ENCODE measurements at places on chromosomes 16 and 17.

- DNase-seq = no peak
Observed at GRCh38 chr17:10208604-10209193, 10.3 kb upstream of the GAS7 start.

DNA sequence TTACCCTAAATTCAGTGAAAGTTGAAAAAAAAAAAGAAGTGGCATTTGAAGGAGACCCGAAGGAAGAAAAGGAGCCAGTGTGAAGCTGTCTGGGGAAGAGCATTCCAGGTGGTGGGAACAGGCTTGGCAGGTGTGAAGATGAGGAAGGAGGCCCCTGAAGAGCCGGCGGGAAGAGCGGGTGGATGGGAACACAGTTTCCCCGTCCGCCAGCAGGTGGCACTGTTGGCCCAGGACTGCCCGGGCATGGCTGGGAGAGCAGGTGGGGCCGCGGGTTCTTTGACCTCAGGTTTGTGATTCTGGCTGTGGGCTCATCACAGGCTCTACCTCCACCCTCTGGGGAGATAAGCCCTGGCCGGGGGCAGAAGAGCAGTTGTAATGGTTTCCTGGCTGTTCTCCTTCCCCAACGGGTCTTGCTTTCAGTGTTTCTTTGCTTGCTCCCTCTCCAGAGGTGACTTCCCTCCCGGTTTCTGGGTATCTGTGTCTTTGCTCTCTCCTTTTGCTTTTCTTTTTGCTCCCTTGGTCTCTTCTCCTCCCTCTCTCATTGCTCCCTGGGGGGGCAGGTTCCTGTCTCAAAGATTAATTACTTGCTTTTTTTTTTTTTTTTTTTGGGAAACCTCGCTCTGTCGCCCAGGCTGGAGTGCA, 32.3 kb downstream of the RAP1GAP2 start:
- DNase-seq = peak; percentile 43

DNA sequence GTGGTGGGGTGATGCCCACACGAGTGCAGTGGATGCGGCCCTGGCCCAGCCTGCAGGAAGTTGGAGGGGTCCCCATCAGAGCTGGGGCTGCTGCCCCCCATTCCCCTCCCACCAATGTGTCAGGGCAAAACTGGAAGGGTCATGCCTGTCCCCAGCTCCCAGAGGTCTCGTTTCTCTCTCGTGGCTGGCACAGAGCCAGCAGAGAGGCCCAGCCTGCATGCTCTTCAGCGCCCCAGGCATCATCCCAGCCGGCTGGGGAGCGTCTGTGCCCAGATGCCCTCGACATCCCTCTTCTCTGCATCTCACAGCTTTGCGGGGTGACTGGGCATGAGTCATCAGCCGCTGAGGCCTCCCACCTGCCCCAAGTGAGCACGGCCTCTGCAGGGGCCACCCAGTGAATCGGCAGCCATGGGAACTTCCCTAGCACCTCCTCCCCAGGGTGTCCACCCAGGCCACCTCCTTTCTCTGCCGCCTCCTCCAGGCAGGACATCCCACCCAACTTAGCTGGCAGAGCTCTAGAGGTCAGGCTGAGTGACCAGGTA, 9.8 kb upstream of the CSNK1D start:
- no peak for DNase-seq

DNA sequence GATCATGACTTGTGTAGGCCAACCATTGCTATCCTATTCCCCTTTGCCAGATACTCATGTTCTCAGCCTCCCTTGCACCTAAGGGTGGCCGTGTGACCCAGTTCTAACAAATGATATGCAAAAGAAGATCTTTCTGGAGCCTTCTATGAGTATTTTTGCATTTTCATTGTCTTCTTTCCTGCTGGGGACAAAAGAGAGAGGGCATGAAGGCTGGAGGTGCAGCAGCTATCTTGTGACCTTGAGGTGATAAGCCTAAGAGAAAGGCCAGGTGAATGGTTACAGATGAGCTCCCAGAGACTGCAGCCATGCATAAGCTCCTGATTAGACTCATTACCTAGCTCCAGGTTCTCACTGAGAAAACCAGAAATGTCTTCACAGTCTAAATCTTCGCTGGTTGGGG, 38.8 kb upstream of the PRKCB start:
- no peak for DNase-seq

- DNase-seq = no peak
Observed at GRCh38 chr16:83954577-83955016, 1.6 kb downstream of the OSGIN1 start.

- no peak for DNase-seq
Observed at GRCh38 chr17:50375858-50376538, 3.0 kb downstream of the EME1 start.

DNA sequence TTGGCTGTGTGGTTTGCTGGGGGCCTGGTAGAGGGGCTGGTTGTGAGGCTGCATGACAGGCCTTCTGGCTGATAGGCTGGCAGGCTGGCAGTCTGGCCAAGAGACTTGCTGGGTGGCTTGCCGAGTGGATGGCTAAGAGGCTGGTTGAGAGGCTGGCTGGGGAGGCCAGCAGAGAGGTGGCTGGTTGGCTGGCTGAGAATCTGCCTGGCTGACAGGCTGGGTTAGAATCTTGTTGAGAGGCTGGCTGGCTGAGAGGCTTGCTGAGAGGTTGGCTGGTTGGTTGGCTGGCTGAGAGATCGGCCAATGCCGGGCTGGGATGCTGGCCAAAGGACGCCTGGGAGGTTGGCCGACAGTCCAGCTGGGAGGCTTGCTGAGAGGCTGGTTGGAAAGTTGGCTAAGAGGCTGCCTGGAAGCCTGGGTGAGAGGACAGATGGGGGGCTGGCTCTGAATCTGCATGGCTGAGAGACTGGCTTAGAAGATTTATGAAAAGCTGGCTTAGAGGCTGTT, 35.9 kb upstream of the ACSM2B start:
- no peak for DNase-seq

DNA sequence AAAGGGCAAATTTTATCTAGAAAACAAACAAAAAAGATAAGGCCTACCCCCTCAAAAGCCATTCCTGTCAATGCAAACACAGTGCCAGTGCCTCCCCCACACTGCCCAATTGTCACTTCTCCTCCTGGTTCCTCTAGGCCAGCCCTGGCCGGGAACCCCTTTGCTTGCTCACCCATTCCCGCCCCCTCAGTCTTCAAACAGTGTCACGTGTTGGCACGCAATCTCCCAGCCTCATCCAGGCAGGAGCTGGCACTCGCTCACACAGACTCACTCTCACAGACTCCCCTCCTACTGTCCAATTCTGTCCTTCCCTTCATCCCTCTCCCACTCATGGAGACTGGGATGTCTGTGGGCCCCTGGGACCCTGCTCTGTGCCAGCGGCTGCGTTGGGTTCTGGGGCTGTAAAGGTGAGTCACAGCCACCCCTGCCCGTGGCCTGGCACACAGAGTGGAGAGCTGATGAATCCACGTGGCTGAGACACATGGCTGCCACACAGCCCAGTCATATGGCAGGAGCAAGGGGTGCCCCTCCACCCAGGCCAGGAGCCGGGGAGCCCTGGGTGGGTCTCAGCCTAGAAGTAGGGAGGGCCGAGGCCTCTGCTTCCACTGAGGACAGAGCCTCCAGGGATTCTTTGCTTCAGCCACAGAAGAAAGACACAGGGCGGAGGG, 54.8 kb downstream of the VAC14 start:
- DNase-seq = no peak

- DNase-seq = no peak
Observed at GRCh38 chr17:76843703-76844484, 24.3 kb upstream of the MGAT5B start.

- no peak for DNase-seq
Observed at GRCh38 chr17:81952792-81953228, 5.8 kb upstream of the MYADML2 start.

GRCh38 chr16:26993963-26994362, 72.8 kb upstream of the C16orf82 start:
- no peak for DNase-seq

GRCh38 chr16:54923055-54923473, 7.6 kb upstream of the IRX5 start:
- no peak for DNase-seq

DNA sequence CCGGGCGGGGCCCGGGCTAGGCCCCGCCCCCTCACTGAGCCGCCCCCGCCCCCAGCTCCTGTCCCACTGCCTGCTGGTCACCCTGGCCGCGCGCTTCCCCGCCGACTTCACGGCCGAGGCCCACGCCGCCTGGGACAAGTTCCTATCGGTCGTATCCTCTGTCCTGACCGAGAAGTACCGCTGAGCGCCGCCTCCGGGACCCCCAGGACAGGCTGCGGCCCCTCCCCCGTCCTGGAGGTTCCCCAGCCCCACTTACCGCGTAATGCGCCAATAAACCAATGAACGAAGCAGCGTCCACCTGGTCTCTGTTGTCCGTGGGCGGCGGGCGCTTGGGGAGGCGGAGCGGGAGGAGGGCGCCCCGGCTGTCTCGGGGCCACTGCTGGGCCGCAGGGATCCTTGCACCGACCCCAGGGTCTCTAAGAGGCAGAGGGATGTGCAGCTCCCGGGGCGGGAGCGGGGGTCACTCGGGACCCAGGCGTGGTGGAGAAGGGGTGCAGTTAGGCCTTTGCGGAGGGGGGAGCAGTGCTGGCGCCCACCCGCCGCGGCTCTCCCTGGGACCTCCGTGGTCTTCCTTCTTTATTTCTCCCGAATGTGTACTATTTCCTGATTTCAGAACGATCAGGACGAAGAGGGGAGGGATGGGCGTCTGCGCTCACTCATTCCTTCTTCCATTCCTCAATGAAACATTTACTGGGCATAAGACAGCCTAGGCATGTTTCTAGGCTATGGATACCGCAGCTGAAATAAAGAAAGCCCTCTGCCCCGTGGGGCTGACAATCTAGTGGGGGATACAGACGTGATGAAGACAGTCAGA, 2.0 kb downstream of the HBZ start:
- no peak for DNase-seq

DNA sequence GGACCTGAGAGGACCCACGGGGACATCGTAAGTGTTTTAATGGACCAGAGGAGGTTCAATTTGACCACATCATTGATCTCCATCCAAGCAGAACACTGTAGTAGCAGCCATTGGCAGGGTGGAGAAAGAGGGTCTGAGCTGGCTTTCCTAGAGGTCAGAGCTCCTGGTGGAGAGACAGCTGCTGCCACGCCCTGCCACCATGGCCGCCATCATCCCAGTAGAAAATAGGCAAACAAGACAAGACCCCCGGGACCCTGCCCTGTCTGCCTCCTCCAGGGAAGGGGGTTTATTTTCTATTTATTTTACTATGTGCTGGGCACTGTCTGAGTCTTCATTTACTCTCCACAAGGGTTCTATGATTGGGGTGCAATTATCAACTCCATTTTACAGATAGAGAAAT, 11.4 kb upstream of the ITGA3 start:
- no peak for DNase-seq

- no peak for DNase-seq
Observed at GRCh38 chr17:7417056-7417655, 3.0 kb upstream of the SPEM1 start.

DNA sequence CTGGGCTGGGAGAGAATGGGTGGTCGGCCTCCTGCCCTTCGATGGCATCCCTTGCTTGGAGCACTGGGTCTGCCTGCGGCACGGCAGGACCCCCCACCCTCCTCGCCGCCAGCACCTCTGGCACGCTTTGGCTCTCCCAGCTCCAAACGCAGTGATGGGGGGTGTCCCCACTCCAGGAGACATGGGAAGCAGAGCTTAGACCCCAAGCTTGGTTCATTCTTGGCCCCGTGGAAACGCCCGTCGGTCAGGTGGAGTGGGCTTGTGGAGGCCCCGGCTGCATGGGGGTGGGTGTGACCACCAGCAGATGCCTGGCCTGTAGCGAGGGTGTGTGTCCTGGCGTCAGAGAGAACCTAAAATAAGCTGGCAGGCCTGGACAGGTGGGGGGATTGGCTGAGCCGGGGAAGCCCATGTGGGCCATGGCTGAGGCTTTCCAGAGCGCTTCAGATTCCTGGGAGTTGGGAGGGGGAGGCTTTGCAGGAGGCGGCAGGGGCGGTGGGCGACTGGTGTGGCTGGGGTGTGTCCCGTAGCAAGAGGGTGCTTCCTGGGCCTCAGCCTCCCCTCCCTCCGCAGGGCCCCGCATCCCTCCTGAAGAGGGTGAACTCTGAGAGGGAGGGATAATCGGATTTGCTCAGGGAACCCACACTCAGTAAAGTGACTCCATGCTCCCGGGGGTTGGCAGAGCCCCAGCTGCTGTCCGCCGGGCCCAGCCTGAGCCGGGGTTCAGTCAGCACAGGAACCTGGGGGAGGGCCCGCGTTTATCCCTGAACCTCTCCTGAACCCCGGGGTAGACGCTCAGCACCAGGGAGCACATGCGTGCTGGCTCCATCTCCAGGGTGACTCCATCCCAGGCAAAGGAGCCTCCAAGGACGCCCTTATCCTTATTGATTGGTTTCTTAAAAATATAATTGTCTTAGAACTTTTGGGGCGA, 3.4 kb downstream of the CACNA1H start:
- DNase-seq = no peak

DNA sequence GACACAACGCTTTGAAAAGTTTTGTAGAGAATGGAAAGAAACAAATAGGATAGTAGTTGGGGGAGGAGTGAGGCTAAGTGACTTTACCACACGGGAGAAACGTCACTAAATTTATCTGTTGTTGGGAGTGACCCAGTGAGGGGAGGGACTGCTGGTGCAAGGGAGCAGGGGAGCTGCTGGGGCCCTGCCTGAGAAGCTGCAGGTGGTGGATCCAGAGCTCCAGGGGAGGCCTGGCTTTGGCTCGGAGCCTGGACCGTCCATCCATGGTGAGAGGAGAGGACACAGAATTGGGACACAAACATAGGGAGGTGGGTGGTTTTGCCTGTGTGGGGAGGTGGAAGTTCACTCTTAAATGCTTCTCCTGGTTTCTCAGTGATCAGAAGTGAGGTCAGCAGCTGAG, 107.6 kb downstream of the GOSR1 start:
- no peak for DNase-seq

DNA sequence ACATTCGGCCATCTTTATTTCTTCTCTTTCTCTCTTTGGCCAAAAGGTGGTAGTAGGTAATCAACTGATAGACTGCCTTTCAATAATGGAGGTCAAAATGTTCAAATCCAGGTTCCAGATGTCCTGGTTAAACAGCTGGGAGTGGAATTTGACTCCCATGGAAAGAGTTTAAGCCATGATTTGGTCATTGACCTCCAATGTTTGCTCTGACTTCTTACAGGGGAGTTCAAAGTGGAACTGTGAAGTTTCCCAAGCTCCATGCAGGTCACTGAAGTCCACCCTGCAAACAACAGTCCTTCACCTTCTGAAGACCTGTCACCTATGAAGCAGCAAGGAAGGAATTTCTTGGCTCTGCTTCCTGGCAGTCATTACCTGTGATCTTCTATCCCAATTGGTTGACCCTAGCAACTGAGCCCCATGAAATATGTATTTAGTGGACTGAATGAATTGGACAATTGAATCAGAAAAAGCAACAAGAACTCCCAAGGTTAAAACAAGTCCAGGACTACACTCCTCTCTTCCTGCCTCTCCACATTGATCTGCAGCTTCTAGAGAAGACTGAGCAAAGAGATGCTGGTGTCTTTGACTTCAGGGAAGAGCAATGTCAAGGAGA, 28.0 kb upstream of the SOX9 start:
- DNase-seq = no peak

Measured in activated CD8-positive, alpha-beta memory T cell treated with anti-CD3 and anti-CD28 coated beads for 48 hours (primary cell).